ENCODE measurements at places on chromosomes 5 and 9.

DNA sequence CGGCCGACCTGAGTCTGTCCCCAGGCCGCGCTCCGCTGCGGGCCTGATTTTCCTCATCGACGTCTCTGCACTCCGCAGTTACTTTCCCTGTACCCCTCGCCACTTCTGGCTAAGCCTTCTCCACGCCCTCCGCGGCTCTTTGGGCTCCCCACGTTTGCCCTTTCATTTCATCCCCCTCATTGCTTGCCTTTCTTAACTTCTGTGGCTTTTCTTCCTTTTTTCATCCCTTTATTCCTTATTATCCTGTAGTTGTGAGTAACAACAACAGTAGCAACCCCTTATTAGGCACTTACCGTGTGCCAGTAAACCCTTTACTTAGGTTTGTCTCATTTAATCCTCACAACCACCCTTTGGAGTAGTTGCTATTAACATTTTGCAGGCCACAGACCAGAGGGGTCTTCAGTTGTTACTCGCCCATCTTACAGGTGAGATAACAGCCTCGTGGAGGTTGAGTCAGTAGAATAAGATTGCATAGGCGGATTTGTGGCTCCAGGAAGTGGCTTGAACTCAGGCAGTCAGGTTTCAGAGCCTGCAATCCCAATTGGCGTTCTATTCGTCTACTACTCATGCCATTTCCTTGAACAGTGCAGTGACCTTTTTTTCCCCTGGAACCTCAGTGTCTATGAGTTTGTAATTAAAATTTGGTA is 724 bp downstream of the TCERG1 start:
- peak; percentile 12 for DNase-seq

- DNase-seq = no peak
Measured at GRCh38 chr9:134870746-134871662, 9.6 kb upstream of the FCN2 start.

GRCh38 chr9:127814619-127815511 is 12.2 kb downstream of the FPGS start:
- DNase-seq = no peak

GRCh38 chr9:112351184-112351583 is 17.8 kb upstream of the PTBP3 start:
- no peak for DNase-seq

DNA sequence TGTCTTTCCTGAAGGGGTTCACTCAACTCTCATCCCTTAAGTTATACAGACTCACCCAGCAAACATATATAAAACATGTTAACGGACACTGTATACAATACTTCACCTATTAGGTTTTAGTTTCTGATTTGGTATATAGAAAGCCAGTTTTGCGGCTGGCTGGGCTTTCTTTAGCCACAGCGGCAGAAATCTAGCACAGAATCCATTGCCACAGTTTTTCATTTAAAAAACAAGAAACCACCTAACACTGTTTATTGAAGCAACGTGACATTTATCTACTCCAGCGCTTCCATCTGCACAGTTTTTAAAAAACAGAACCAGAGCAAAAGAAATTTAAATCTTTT is 67.3 kb downstream of the SNX30 start:
- no peak for DNase-seq

GRCh38 chr9:70924380-70924779 is 197.0 kb downstream of the TRPM3 start:
- no peak for DNase-seq

DNA sequence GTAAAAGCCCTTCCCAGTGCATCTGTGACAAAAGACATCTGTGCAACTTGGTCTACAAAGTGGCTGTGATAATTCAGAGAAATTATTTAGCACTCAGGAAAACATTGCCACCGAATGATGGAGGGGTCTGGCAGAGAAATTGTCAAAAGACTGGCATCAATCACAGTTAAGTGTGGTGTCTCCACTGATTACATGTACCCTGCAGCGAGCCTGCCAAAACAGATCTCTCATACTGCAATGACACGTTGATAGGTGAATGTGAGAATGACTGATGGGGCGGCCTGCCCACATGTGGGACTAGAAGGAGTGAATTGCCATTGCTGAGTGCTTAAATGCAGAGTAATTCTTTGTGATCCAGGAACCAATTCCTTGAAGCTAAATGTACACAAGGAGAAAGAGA is 136.4 kb upstream of the PCSK5 start:
- DNase-seq = no peak

DNA sequence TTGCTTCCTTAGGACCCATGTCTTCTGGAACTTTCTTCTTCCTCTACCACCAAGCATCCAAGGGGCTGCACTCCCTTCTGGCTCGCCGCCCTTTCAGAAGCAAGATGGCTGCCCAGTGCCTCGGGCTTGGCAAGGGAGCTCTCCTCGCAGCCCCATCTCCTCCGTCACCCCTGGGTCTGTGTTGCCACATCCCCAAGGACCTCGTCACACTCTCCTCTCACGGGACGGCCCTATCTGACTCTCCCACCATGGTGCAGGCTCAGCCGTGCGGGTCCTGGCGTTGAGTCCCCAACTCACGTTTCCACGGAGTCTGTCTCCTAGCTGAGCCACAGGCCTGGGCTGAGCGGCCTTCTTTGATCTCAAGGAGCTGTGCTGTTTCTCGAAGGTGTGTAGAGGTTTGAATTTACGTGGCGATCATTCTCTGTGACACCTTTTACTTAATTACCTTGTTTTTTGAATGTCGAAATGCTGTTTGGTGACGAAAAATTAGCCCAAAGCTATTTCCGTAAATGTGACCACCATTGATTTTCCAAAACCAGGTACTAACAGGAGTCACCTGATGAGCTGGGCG is 15.0 kb upstream of the SCGB3A1 start:
- DNase-seq = no peak

DNA sequence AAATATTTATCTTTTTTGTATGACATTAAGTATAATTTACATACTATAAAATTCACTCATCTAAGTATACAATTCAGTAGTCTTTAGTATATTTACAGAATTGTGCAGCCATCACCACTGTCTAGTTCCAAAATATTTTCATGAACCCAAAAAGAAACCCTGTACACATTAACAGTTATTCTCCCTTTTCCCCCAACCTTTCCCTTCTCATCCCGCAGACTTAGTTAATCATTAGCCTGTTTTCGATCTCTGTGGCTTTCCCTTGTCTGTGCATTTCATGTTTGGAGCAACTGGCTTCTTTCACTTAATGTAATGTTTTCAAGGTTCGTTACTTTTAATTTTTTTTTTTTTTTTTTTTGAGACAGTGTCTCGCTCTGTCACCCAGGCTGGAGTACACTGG is 37.5 kb downstream of the MTREX start:
- no peak for DNase-seq

GRCh38 chr5:173997331-173997730 is 8.4 kb downstream of the C5orf47 start:
- DNase-seq = no peak

DNA sequence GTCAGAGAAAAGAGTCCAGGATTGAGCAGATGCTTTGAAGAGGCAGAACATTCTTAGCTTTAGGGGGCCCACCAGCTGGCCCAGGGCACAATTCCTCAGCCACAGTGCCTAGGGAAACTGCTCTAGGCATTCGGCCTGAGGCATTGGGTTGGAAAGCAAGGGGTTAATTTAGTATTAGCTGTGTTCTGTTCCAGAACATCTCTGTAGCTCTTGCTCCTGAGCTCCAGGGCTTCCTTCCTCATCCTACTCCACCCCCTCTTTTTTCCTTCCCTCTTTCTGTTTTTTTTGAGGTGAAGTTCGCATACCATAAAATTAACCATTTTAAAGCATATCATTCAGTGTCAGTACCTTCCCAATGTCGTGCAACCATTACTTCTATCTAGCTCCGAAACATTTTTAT is 74.5 kb upstream of the PANK3 start:
- no peak for DNase-seq

DNA sequence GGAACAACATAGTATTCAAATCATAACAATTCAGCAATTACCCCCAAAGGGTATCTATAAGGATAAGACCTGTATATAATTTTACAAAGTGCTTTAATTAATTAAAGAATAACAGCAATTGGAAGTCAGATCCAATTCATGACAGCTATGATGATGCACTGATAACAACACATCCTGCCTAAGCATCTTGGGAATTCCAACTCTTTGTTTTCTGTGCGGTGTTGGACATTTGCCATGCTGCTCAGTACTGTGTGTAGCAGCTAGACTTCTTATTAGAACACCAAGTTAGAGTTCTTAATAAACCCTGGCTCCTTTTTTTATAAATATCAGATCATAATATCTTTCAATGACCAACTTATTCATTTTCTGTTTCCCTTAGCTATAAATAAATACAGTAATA is 209.0 kb downstream of the SEC61B start:
- DNase-seq = no peak

- DNase-seq = no peak
Measured at GRCh38 chr9:16306586-16306985, 563.9 kb downstream of the BNC2 start.

DNA sequence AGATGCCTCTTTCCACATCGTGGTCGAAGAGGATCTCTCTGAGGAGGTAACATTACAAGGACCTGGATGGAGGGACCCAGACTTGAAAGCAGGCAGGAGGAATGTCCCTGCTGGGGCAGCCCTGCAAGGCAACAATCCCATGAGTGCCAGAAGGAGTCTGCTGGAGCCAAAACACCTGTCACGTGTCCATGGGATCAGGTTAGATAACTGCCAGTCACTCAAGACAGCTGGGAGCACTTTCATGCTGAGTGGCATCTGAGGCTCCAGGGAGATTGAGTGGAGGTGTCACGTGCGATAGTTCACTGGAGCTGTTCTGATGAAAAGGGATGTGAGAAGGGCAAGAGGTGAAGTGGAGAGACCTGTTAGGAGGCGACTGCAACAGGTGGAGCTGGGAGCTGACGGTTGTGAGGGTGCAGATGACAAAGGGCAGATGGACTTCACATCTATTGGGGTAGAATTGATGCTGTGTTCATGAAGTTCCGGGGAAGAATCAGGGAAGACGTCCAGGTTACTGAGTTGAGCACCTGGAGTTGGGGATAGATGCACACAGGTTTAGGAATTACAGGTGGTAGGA is 68.4 kb downstream of the ICE1 start:
- DNase-seq = no peak

- DNase-seq = no peak
Measured at GRCh38 chr5:125372694-125373631, 626.5 kb upstream of the ZNF608 start.

DNA sequence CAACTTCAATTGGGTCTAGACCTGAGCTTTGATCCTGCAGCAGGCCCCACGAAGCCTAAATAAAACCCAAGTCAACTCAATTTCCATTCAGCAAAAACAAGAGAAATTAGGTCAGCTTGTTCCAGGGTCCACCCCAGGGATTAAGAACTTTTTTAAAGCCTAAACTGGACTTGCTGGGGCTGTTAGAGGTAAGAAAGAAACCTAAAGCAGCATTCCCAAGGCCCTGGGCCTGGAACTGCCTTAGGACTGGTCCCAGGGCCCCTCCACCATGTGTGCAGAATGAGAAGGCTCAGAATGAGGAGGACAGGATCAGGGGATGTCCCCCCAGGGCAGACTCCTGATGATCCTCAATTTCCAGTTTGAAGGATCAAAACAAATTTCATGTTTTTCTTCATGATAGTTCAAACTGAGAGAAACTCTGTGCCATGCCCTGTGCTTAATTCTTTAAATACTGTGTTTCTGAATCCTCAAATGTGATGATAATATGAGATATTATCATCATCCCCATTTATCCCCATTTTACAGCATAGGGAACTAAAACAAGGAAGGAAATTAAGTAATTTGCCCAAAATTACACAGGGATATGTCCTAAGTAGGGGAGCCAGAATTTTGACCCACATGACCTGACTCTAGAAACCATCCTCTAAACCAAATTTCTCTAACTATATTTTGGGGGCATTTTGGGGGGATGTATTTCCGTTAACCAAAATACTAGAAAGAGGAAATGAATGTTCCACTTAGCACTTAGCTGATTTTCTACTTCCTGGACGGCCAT is 64.5 kb downstream of the DENND1A start:
- DNase-seq = no peak

GRCh38 chr9:116774421-116775180 is 87.5 kb downstream of the TRIM32 start:
- DNase-seq = no peak

DNA sequence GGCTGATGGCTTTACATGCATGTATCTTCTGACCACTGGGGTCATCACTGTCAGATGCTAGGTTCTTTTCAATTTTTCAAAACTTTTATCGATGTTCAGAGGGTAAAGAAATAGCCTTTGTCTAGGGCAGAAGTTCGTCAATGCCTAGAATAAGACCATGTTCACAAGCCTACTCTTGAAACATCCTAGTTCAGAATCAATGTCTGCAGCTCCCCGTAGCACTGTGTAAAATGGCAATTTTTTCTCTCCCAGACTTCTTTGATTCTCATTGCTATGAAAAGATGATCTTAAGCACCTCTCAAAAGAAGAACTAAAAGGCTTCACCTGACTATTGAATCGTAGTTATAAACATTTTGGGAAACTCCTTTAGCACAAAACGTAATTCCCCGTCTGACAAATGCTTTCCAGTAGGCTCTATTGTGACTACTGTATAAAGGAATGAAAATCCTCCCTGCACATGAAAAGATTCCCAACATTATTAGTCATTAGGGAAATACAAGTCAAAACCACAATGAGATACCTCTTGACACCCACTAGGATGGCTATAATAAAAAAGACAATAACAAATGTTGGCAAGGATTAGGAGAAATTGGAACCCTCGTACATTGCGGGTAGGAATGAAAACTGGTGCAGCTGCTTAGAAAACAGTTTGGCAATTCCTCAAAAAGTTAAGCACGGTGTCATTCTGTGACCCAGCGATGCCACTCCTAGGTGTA is 263.5 kb downstream of the ARHGAP26 start:
- DNase-seq = no peak

GRCh38 chr9:37919246-37919955 is 15.5 kb upstream of the SLC25A51 start:
- DNase-seq = no peak

- no peak for DNase-seq
Measured at GRCh38 chr5:160922311-160922710, 70.3 kb upstream of the ATP10B start.

DNA sequence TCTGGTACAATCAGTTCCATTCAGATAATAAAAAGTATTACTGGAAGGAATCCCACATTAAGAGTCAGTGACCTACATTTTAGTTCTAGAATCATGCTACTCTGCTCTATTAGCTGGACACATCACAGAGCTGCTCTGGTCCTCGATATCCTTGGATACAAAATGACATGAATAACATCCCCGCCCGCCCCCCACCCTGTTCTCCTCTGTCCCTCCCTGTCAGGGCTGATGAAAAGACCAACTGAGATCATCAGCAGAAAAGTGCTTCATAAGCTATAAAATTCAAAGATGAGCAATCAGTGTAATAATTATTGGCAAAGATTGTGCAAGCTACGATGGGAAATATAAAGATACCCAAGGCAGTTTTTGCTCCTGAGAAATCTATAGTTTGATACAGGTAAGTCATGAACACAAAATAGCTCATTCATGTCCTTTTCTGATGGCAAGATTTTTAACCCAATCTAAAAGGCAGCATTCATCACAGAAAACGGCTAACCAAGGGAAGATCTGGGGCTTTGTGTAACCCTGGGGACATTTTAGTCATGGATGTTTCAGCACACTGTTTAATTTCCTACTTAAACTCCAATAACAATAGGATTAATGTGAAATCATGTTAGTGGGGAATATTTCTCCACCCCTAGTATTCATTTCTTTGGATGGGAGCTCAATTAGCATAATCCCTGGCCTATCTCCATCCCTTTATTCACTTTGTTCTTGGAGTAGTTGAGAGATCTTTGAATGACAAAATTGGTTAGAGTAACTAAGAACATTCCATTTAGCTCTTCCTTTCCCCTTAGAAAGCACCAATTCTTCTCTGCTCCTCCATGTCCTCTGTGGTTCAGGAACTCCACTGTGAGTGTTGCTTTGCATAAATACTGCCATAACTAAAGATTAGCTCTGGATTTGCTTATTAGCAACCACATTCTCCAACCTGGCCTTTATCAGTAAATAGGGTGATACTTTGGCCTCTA is 459.4 kb upstream of the GRIA1 start:
- no peak for DNase-seq

- DNase-seq = no peak
Measured at GRCh38 chr5:53333160-53333559, 147.3 kb upstream of the FST start.

Data from GM06990 (cell line).